Dermis lymphatic vessel endothelial cell (primary cell): ENCODE measurements at places on chromosomes 6 and 20. TPM values are rescaled to one million over a fixed set of nuclear protein-coding genes. Genes with fewer than 3 reads are reported as not detected.

The CCN5 gene
- total RNA-seq: under 0.01 TPM in 1 of 2 replicates, not detected in the other

The PNPLA1 gene
- not detected in 2 replicates for total RNA-seq

The MCCD1 gene
- not detected in 2 replicates for total RNA-seq

The FHL5 gene
- total RNA-seq: not detected in 2 replicates

The OPRL1 gene
- 1.6 and 2.2 TPM in 2 replicates for total RNA-seq

The DEFB132 gene
- not detected in 2 replicates for total RNA-seq

The TTLL9 gene
- 0.22 and 0.26 TPM in 2 replicates for total RNA-seq

The C20orf202 gene
- total RNA-seq: under 0.01 and 0.17 TPM in 2 replicates

The NKX2-4 gene
- total RNA-seq: not detected in 2 replicates

The ZFP64 gene
- 22.3 and 29.8 TPM in 2 replicates for total RNA-seq

The OR12D3 gene
- not detected in 2 replicates for total RNA-seq

The PSMF1 gene
- 35.3 and 40.1 TPM in 2 replicates for total RNA-seq

The FAM83B gene
- not detected in 2 replicates for total RNA-seq

The FILIP1 gene
- total RNA-seq: 0.52 and 0.98 TPM in 2 replicates

The TGM2 gene
- 227 and 334 TPM in 2 replicates for total RNA-seq

The ADA gene
- total RNA-seq: 13.8 and 46.5 TPM in 2 replicates

The GSTA1 gene
- total RNA-seq: not detected in 2 replicates

The BNIP5 gene
- not detected in 2 replicates for total RNA-seq

The HTR1B gene
- 1.2 and 1.5 TPM in 2 replicates for total RNA-seq

The CYP39A1 gene
- 0.22 and 0.52 TPM in 2 replicates for total RNA-seq

The HLA-G gene
- not detected in 2 replicates for total RNA-seq

The TSPO2 gene
- not detected in 2 replicates for total RNA-seq

The GGTLC1 gene
- total RNA-seq: not detected in 2 replicates

The FKBP5 gene
- total RNA-seq: 57.1 and 58.2 TPM in 2 replicates

The BIRC7 gene
- under 0.01 TPM in 1 of 2 replicates, not detected in the other for total RNA-seq

The MOCS3 gene
- 8.4 and 9.5 TPM in 2 replicates for total RNA-seq

The MICB gene
- total RNA-seq: 7.5 and 7.9 TPM in 2 replicates

The CDSN gene
- total RNA-seq: under 0.01 TPM in 1 of 2 replicates, not detected in the other

The DNAH8 gene
- total RNA-seq: under 0.01 TPM in 2 replicates

The LY6G6C gene
- not detected in 2 replicates for total RNA-seq

The SLC2A10 gene
- total RNA-seq: 6.9 and 7.6 TPM in 2 replicates

The STMND1 gene
- not detected in 2 replicates for total RNA-seq

The PXDC1 gene
- total RNA-seq: 53.1 and 88.6 TPM in 2 replicates

The CALHM4 gene
- total RNA-seq: 0.11 and 0.26 TPM in 2 replicates

The SLPI gene
- total RNA-seq: 0.69 TPM in 1 of 2 replicates, not detected in the other

The SLC12A5 gene
- total RNA-seq: 0.34 and 0.98 TPM in 2 replicates

The LY6G5B gene
- total RNA-seq: 1.4 and 1.9 TPM in 2 replicates

The ARMH2 gene
- total RNA-seq: not detected in 2 replicates

The RGS17 gene
- total RNA-seq: 2.8 and 5.5 TPM in 2 replicates

The SLC35D3 gene
- not detected in 2 replicates for total RNA-seq

The RIPOR3 gene
- total RNA-seq: not detected in 2 replicates

The MYB gene
- under 0.01 TPM in 1 of 2 replicates, not detected in the other for total RNA-seq

The CLIC5 gene
- not detected in 2 replicates for total RNA-seq

The CPXM1 gene
- 0.33 and 1.2 TPM in 2 replicates for total RNA-seq

The ZBTB46 gene
- total RNA-seq: 78.5 and 87.3 TPM in 2 replicates

The MICA gene
- total RNA-seq: 18.2 and 51.9 TPM in 2 replicates

The MYMX gene
- total RNA-seq: not detected in 2 replicates

The GRIK2 gene
- total RNA-seq: under 0.01 and 0.09 TPM in 2 replicates

The SLCO4A1 gene
- 0.11 and 0.17 TPM in 2 replicates for total RNA-seq

The BPIFA1 gene
- total RNA-seq: not detected in 2 replicates

The SLX4IP gene
- total RNA-seq: 2.2 and 3.2 TPM in 2 replicates

The GSTA4 gene
- total RNA-seq: 11.9 and 20.9 TPM in 2 replicates

The COL9A3 gene
- 1.0 and 1.3 TPM in 2 replicates for total RNA-seq

The SLC35B2 gene
- total RNA-seq: 37.2 and 46.1 TPM in 2 replicates

The ZNF322 gene
- total RNA-seq: 16.6 and 22.3 TPM in 2 replicates

The LRRC1 gene
- total RNA-seq: 80.4 and 116 TPM in 2 replicates

The TNF gene
- total RNA-seq: not detected in 2 replicates
